ENCODE measurements at places on chromosomes 16 and 17.
A peak's percentile ranks its signal among the peaks of the same experiment; 100 is the strongest.

- DNase-seq, result no peak
These were observed 108.2 kb downstream of the VAT1L start for GRCh38 chr16:77896415-77897128.

DNA sequence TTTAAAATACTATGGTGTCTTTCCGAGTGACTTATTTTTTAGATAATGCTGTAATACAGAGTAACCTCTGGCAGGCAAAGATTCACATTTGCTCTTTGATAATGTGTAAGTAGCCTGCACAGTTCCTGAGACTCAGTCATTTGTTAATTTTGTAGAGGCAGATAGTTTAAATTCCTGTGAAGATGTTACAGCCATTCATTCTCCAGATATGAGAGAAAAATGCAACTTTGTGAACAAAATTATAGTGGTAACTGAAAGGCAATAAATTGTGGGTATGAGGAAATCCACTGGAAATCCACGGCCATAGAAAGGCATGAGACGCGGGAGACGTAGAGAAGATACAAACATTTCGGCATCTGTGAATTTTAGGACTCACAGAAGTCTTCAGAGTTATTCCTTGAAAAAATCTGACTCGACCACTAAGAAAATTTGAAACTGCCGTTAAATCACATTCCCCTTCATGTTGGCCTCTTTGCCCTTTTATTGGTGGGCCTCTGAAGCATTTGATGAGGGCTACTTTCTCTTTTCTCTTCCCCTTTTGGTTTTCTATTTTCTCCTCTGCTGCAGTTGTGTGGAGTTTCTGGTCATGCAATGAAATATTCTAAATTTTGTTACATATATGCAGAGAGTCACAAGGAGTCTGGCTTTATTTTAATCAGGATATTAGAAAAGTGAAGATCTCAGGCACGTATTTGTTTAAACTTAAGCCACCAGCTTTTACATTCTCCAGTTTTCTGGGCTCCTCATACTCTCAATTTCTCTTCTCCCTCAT, 18.8 kb downstream of the HS3ST3A1 start:
- DNase-seq, result peak; percentile 86

GRCh38 chr17:12667299-12667958, 1.7 kb downstream of the MYOCD start:
- DNase-seq, result peak; percentile 56

DNA sequence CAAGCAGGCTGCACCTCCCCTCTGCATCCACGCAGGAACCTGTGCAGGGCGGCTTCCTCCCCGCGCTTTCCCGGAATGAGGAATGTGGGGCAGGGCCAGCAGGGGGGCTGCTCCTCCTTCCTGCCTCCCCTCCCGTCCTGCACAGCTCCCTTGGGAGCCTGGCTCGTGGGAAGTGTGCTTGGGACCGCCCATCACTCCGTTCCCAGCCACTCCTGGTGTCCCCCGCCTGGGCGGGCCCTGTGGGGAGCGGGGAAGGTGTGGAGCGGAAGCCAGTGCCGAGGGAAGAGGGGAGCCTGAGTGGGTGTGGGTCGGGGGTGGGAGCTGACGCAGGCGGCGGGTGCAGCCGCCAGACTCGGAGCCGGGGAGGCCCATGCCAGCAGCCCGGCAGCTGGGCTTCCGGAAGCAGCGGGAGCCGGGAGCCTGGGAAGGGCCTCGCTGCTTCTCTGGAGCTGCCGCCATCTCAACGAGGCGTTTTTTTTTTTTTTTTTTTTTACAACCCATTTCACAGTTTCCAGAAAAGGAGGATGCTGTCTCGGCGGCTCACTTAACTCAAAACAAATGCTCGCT, 24.1 kb downstream of the BAHCC1 start:
- DNase-seq, result peak; percentile 96

GRCh38 chr17:74226252-74226651, 12.9 kb downstream of the TTYH2 start:
- DNase-seq, result no peak

DNA sequence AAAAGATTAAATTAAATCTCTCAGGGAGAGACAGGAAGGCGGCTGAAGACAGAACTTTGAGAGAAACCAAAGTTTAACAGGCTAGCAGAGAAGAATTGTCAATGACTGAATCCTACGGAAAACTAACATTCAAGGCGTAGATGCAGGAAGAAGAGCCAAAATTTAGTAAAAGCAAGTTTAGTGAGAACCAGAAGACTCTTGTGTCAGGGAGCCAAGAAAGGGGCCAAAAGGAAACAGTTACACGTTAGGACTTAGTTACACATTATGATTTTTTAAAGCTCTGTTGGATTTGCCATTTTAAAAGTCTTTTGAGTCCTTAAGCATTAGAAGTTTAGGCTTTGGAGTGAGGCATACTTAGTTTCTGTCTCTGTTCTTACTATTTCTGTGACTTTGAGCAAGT, 164.6 kb downstream of the CHD9 start:
- DNase-seq, result no peak

- DNase-seq, result no peak
These were observed 474 bp downstream of the CBX8 start for GRCh38 chr17:79796444-79796762.

DNA sequence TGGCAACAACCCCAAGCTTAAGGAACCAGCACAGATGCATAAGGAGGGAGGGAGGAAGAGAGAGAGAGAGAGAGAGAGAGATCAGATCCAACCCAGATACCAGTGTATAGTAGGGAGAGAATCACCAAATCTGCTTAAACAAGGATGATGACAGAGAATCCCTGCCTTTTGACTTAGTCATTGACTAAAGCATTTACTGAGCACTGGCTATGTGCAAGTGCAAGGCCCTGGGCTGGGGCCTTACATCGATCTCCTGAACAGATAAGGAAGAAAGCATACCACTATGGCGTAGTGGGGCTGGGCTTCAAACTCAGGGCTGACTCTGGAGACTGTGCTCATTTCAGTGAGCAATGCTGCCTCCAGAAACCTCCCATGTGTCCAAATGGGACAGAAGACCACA, 15.8 kb downstream of the TSNAXIP1 start:
- DNase-seq, result no peak

DNA sequence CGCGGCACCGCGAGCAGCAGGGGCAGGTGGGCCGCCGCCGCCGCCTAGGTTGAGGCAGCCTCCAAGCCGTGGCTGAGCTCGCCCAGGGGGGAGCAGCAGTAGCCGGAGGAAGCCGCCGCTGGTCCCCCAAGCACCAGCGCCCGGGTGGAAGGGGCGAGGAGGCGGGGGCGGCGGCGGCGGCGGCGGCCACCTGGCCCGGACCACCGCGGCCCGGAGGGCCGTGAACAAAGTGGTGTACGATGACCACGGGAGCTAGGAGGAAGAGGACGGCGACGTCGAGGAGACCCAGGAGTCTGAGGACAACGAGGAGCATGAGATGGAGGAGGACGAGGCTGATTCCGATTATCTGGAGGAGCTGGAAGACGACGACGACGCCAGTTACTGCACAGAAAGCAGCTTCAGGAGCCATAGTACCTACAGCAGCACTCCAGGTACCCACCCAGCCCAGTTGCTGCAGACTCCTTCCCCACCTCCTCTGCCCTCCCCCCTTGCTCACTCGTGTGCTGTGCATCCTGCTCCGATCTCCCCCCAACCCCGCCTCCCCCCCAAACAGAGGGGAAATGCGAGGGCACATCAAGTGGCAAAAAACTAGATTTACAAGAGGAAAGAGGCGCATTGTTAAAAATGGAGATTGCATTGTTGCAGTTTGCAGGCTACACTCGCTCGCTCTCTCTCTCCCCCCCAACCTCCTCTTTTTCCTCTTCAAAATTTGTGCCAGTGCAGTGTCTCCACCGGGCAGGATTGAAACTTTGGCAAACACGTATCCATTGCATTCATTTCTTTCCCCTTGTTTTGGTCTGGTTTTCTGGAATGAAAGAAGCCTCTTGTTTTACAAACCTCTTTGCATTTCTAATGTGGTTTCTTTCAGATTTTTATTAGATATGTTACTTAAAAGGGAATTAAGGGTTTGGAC, 41.8 kb upstream of the AMZ2 start:
- no peak for DNase-seq

DNA sequence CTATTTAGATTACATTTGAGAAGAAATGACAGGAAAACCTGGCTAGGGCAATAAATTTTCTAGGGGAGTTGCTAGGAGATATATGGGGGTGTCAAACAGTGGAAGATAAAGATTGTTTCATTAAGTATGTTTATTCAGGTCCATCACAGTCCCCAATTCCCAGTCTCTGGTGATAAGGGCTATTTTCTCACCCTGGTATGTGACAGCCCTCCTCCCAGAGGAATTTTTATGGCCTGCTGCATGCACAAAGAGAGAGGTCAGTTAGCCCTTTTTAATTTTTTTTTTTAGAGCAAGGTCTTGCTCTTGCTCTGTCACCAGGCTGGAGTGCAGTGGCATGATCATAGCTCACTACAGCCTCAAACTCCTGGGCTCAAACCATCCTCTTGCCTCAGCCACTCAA, 53.6 kb upstream of the ATF7IP2 start:
- DNase-seq, result no peak
